ENCODE measurements at places on chromosomes 6 and 20.

DNA sequence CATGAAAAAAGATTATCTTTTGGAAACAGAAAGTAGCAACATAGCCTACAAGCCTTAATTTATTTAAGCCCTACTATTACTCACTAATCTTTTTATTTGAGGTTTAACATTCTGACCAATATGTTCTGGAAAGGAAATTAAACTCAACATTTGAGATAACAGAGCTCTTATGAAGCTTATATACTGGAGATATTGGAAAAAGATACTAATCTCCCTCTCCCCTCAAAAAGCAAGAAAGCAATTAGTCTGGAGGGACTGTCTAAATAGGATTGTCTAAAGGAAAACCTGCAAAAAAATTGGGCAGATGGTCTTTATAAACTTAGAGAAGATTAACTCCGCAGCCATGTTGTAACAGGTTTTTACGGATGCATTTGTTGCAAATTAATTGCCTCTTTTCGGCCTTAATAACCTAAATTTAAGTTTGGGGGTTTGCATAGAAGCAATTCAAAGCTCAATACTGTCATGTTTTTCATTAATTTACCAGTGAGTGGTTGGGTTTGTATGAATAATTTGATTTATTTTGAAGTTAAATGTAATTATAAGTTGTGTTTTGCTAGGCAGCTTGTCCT, 79.1 kb downstream of the SHLD1 start:
- no peak for DNase-seq

- no peak for DNase-seq
These were observed 12.3 kb downstream of the PPIL1 start for GRCh38 chr6:36862164-36862847.

DNA sequence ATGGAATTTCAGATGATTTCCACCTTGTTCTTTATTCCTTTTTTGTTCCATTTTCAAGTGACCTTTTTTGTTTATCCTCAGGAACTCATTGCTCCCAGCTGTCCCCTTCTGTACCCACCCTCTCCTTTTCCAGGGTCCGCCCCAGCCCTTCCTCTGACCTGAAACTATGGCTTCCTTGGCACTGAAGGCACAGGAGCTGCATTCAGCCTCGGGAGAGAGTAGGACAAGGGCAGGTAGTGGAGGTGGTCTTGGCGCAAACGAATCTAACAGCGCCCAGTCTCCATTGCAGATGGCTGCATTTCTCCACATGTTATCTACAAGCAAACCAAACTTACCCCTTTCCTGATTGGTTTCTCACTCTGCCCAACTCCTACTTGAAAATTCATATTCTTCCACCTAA, 8.8 kb upstream of the ULBP2 start:
- DNase-seq: no peak

- DNase-seq: no peak
These were observed 16.8 kb downstream of the VEGFA start for GRCh38 chr6:43786664-43787329.

DNA sequence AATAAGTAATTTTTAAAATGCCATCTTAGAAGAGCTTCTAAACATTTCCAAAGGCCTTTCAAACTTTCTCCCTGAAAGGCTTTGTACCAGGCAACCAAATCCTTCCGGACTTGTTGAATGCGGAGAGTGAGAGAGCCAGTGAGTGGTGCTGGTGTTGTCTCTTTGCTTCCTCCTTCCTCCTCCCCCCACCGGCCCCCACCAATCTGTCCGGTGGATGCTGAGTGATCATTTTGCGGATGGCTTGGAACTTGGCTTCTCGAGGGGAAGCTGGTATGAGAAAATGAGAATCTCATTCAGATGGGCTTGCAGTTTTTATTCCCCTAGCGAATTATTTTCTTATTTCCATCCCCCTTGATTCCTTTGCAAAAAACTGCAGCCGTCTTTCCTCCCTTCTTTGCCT, 97.3 kb downstream of the ANKRD60 start:
- no peak for DNase-seq

DNA sequence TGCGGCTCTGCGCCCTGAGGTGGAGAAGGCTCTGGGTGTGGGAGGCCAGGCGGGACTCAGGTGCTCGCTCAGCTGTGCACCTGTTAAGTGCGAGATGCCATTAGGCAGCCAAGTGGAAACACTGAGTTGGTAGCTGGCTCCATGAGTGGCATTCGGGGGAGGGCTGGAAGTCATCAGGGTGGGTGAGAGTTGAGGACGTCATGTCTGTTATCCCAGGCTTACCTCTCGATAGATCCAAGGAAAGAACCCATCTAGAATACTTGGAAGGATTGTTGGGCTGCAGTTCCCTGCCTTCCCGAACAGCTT, 41.3 kb downstream of the TAF8 start:
- peak; percentile 37 for DNase-seq

DNA sequence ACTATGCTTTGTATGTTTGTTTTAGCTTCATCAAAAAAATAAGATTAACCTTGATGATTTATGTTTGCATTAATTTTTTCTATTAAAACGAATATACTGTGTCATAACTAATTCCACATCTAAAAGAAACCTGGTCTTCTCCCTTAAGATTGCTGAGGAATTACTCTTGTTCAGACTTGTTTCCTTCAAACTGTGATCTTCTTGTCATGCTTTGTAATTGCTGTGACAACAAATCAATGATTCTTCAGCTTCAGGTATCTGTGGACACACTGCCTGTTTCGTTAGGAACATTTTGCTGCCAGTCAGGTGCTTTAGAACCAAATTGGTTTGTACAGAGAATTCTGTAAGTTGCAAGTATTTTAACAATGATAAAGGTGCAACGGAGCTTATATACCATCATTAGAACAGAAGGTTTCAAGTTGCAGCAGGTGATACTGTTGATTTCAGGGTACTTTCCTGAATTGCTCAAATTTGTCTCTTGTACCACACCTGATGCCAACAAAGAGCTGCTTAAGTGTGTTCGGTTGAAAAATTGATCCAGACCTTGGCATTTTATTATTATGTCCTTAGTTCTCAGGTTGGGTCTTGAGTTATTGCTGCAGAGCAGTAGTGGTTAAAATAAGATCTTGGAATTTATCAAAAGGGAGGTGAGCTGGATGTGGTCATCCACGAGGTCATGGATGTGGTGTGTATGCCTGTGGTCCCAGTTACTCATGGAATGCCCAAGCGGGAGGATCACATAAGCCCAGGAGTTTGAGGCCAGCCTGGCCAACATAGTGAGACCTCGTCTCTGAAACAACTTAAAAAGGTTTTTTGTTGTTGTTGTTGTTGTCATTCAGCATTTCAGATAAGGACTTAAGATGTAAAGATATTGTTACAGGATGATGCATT, 19.5 kb downstream of the SYTL3 start:
- DNase-seq: no peak

- no peak for DNase-seq
These were observed 53.1 kb upstream of the FAM83D start for GRCh38 chr20:38873050-38873581.

GRCh38 chr6:21800948-21801438, 207.4 kb downstream of the SOX4 start:
- DNase-seq: no peak

GRCh38 chr6:168376120-168376519, 56.5 kb upstream of the DACT2 start:
- DNase-seq: no peak
